ENCODE measurements at places on chromosomes 4 and X. TPM values are rescaled to one million over a fixed set of nuclear protein-coding genes. Genes with fewer than 3 reads are reported as not detected.

- DNase-seq: no peak
Measured at GRCh38 chr4:137206781-137207180, 325.5 kb downstream of the PCDH18 start.

GRCh38 chr4:87188932-87189331, 31.5 kb downstream of the KLHL8 start:
- DNase-seq: no peak

GRCh38 chrX:84865113-84865512, 138.6 kb upstream of the APOOL start:
- no peak for DNase-seq

Gene MAGEB17
- not detected for total RNA-seq

GRCh38 chrX:87663421-87663820, 145.8 kb downstream of the KLHL4 start:
- DNase-seq: no peak

DNA sequence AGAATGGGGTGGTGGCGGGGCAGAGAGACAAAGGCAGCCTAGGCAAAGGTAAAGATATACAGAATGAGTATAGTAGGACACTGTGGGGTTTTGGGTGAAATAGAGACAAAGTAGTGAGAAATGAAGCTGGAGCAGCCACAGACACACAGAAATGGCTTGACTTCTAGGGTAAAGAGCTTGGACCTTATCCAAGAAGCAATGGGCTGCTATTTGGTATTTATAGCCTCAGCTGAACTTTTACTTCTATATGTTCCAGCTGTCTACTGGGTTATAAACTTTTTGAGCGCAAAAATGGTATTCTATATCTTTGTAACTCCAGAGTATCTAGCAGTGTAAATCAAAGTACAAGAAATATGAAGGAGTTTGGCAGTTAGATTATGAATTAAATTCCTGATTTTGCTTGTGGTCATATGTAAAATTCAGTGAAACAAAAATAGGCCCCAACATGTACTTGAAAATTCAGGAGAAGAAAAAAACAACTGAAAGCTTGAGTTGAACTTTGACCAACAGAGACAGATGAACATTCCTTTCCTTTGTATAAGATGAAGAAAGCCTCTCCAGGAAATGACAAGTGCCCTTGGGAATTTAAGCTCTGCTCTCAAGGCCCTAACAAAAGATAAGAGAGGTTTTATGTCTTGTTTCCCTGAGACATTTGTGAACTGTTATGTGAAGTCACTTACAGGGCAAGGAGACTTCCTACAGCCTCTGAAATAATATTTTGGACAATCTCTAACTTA, 354.1 kb downstream of the CHIC1 start:
- no peak for DNase-seq

DNA sequence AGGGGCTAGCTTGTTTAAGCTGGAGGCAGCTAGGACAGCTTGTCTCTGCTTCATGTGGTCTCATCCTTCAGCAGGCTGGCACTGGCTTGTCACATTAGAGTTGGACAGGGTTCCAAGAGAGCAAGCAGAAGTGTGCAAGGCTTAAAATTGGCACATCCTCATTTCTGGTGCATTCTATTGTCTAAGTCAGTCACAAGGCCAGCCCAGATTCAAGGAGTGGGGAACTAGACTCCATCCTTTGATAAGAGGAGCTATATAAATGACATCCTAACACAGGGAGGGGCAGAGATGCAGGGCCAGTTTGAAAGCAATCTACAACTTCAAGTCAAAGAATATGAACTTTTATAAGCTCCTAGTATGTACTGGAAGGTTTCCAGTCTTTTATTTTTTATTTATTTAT, 313.2 kb downstream of the PTTG2 start:
- DNase-seq: no peak

GRCh38 chr4:1463088-1463926, 57.1 kb upstream of the NKX1-1 start:
- DNase-seq: no peak

DNA sequence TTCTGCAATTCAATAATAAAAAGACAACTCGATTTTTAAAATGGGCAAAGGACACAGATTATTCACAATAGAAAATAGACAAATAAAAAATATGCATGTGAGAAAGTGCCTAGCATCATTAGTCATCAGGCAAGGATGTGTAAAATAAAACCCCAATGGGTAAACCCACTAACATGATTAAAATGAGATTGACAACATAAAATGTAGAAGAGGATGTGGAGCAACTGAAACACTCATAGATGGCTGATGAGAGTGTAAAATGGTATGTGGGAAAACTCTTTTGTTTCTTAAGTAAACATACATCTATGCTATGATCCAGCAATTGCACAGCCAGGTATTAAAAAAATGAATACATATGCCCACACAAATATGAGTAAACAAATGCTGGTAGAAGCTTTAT, 177.6 kb downstream of the IQCM start:
- DNase-seq: no peak

GRCh38 chr4:35938936-35939335, 305.4 kb downstream of the ARAP2 start:
- no peak for DNase-seq

Gene SMAD1
- 2.4 TPM for total RNA-seq

DNA sequence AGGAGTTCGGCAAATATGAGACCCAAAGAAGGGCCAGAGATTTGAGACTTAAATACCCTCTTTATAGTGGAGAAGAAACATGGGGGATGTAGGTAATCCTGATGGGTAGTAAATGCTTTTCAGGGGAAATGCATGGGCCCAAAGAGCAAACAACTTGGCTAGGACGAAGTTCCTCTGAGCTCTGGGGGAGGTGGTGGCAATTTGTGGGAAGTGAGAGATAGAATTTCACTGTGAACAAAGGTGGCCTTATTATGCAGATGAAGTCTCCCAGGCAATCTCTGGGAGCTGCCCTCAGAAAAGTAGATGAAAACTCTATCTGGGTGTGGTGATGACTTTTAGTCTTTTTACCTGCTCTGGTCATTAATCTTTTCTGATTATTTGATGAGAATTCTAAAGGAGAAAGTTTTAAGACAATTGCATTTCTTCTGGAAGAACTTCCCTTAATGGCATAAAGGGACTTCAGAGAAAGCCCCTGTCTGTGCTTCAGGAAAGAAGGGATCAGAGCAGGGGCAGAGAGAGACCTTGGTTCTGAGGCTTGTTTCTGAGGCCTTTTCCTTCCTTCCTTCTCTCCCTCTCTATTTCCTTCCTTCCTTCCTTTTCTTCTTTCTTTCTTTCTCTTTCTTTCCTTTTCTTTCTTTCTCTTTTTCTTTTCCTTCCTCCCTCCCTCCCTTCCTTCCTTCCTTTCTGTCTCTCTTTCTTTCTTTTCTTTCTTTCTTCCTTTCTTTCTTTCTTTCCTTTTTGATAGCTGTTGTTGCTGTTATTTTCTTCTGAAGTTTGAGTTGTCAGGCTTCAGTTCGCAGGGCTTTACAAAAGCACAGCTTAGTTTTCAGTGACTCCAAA, 37.5 kb upstream of the MAOA start:
- DNase-seq: no peak

Gene ZAR1
- total RNA-seq: not detected

- no peak for DNase-seq
Measured at GRCh38 chr4:178414042-178414441, 971.8 kb upstream of the AGA start.

DNA sequence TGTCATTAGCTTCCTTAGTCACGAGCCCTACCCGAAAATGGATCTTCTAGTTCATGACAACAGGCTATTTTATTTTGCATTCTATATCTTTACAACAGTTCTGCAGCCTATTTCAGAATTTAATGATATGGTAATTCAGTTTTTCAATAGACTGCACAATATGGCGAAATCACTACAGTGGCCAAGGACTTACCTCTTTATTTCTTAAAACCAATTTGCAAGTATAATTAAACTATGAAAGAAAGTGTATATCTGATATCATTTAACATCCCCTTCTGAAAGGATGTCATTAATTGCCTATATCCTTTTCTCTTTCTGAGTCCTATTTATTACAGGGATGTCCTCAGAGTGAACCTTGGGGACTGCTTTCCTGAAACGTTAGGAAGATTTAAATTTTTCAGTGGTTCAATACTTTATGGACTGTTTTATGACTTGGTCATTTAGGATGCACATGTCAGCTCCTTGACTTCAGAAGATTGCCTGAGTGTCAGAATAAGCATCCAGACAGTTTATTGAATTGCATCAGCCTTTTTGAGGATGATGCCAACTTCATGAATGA, 190.8 kb upstream of the GEMIN8 start:
- DNase-seq: no peak

Gene OGT
- 198 TPM for total RNA-seq

- DNase-seq: no peak
Measured at GRCh38 chr4:69470561-69470960, 25.1 kb downstream of the UGT2B4 start.

DNA sequence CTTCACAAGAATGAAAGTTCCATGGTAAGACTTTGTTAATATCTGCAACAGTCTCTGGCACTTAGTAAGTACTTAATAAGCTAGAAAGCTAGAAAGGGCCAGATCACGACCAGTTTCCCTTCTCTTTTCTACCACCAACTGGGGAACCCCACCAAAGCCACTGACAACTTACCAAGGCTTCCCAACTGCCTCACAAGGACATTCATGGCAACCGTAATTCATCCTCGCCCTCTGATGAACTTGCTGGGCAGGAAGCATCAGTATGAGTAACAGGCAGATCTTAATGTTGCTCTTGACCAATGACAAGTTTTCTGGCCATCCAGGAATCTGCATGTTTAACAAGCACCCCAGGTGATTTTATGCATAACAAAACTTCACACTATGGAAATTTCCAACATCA, 23.2 kb upstream of the ZCCHC13 start:
- DNase-seq: no peak

- no peak for DNase-seq
Measured at GRCh38 chr4:126595643-126596042, 1037.1 kb upstream of the INTU start.

DNA sequence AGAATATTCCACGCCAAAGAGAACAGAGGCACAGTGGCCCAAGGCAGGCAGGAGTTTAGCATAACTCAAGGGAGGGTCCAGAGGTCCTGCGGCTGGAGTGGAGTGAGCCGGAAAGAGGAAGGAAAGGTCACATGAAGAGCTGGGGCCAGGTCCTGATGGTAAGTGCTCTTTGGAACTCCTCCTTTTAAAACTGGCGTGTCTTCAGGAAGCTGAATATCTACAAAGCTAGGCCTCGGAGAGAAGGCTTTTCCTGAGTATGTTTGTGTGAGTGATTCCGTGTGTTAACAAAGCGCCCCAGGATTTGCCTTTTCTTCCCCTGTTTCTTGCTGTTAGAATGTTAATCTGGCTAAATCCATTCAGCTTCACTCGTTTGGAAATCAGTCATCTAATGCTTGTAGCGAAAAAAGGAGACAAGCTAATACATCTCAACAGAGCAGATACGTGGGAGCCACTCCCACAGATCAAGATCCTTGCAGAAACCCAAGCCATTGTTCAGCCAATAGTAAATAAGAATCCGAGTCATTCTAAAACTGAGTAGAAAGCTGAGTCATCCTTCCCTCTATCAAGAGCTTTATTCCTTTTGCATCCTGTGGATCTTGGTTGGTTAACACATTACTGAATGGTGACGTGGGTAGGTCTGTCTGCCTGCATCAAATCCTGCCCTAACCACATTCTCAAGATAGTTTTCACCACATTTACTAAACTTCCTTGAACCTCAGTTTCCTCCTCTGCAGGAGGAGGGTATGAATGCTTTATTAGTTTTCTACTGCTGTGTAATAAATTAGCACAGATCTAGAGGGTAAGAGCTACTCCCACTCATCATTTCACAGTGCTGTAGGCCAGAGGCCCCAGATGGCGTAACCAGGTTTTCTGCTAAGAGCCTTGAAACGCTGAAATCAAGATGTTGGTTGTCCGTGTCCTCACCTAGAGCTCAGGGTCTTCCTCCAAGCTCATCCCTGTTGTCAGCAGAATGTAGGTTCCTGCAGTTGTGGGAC, 43.2 kb upstream of the RBM47 start:
- no peak for DNase-seq

GRCh38 chr4:7002336-7002735, 40.8 kb upstream of the TADA2B start:
- DNase-seq: no peak

GRCh38 chr4:151038452-151039157, 23.5 kb upstream of the LRBA start:
- DNase-seq: no peak

Gene NR3C2
- total RNA-seq: 1.7 TPM

All from activated T-cell treated with anti-CD3 and anti-CD28 coated beads, Interleukin-2, amount 50 U/mL, for 4 hours (primary cell).